ENCODE measurements at places on chromosomes 4 and X.

GRCh38 chrX:38654302-38654701 lies 93.0 kb downstream of the TSPAN7 start:
- DNase-seq, result no peak

DNA sequence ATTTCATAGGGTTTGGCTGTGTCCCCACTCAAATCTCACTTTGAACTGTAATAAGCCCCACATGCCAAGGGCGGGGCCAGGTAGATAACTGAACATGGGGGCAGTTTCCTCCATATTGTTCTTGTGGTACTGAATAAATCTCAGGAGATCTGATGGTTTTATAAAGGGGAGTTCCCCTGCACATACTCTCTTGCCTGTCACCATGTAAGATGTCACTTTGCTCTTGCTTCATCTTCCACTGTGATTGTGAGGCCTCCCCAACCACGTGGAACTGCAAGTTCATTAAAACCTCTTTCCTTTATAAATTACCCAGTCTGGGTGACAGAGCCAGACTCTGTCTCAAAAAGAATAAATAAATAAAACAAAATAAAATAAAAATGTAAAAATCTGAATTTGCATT lies 95.9 kb downstream of the PDS5A start:
- DNase-seq, result no peak

DNA sequence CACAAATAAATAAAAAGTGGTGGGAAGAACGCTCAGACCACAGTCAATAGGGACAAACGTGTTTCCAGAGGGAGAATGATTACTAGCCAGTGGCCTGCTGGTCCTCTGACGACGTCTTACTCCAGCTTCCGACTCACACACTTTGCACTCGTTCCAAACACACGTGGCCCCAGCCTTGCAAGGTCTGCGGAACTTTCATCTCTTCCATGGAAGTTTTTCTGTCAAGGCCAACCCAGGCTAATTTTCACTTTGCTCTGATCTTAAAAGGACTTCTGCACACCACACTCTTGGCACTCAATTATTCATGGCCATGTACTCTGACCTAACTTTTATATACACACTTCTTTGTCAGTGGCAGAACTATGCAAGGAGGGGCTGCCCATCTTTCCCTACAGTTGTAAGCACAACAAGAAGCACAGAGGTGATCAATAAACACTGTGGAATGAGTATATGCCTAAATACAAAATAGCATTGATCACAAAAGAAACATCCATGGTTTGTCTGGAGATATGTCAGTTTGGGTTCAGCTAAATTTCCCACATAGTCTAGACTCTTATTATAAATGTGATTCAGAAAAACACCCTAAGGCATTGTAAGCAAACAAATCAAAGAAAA lies 69.4 kb downstream of the STX18 start:
- no peak for DNase-seq

DNA sequence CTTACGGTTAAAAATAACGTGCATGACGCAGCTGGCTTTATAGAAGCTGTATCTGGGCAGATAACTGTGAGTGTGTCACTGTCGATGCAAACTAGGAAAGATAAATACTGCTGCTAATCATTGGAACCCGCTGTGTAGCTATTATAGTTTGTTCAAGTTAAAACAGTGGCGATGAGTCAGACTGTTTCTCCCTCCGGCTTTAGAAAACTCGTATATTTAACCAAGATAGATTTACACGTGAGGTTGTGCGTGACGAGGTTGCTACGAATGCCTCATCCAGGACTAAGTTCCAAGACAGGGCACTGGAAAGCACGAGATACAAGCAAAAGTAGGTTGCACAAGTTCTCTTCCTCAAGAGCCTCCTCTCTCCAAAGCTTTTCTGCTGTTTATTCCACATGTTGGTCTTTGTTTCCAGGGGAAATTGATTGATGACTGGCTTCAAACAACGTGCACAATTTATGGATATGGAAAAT lies 270.7 kb downstream of the FBXW7 start:
- no peak for DNase-seq

GRCh38 chr4:113673450-113673849 lies 88.1 kb downstream of the CAMK2D start:
- no peak for DNase-seq

All from GM12864 (cell line).